ENCODE measurements at places on chromosomes 1 and 21.

DNA sequence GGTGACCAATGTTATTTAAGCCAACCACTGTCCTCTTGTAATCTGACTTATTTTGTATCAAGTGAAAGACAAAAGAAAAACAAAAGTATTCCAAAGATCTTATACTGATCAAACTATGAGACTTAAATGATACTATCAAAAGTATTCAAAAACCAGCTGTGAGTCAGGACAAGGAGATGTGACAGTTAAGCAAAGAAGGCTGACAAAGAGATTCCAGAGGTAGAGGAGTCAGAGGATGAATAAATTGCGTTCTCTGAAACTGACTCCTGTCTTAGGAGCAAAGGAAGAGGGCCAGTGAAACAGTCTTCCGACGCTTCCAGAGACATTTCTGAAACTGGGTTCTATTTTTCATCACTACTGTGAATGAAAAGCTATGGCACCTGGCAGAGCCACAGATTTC lies 20.9 kb downstream of the TMEM50B start:
- no peak for DNase-seq

DNA sequence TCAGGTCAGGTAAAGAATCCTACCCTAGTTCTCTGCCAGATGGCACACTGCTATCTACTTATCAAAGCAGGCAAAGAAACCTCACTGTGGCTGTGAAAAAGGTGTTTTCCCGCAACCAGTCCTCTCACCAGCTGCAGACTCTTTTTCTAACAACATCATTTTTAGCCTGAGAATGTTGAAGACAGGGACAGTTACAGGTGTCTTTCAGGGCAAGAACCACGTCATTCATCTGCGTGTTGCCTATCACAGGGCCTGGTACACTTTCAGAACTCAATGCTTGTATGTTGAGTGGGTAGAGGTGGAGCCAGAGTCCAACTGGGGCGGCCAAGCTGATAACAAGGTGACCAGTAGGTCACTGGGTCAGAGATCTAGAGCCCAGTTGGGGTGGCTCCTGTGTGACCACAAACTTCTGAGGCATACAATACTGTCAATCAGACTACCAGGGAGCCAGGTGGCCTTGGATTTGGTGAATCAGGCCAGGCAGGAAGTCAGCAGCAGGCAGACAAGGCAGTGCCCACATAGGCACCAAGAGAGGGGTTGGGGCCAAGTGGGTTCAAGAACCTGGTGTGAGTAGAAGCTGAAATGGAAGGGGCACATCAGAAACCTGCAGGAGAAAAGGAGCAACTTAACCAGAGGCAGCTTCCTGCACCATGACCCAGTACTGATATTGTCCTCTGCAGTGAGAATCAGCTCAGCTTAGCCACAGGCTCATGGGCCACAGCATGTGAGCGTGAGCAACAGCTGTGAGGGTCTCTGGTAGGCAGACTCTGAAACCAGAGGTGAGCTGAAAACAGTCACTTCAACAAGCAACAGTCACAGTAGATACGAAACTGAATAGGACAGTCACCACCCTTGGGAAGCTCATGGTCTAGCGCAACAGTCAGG lies 123.6 kb downstream of the DTL start:
- DNase-seq: no peak

GRCh38 chr1:24276791-24277190 lies 42.4 kb upstream of the GRHL3 start:
- DNase-seq: no peak

GRCh38 chr1:74467786-74468377 lies 44.5 kb downstream of the LRRC53 start:
- no peak for DNase-seq

DNA sequence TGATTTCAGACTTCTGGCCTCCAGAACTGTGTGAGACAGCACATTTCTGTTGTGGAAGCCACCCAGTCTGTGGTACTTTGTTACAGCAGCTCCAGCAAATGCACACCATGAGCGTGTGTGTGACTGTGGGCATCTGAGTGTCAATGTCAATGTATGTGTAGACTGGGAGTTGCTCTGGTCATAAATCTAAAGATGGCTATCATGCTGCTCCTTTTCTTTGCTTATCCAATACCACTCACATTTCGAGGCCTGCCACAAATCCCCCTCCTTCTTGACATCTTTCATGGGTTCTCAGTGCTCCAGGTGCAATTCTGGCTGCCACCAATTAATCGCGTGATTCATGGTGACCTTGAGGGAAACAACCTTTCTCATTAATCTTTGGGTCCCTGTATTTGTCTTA lies 141.2 kb downstream of the RWDD3 start:
- no peak for DNase-seq

- no peak for DNase-seq
Observed at GRCh38 chr21:14086553-14086952, 124.2 kb downstream of the LIPI start.

GRCh38 chr1:66506991-66507390 lies 27.0 kb upstream of the SGIP1 start:
- no peak for DNase-seq

DNA sequence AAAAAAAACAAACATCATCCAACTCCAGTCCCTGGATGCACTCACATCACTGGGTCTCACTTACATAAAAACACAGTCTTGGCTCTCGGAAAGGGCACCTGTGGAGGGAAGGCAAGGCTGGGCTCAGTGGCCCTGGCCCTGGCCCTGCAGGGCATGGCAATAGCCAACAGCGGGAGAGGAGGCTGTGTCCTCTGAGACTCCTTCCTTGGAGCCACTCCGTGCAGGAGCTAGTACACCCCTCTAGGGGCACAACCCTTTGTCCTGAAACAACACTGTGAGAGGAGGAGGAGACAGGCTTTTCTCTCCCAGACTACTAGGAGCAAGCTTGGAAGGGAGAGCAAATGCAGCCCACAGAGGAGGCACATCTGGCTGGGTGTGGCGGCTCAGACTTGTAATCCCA lies 28.0 kb downstream of the URB1 start:
- no peak for DNase-seq

DNA sequence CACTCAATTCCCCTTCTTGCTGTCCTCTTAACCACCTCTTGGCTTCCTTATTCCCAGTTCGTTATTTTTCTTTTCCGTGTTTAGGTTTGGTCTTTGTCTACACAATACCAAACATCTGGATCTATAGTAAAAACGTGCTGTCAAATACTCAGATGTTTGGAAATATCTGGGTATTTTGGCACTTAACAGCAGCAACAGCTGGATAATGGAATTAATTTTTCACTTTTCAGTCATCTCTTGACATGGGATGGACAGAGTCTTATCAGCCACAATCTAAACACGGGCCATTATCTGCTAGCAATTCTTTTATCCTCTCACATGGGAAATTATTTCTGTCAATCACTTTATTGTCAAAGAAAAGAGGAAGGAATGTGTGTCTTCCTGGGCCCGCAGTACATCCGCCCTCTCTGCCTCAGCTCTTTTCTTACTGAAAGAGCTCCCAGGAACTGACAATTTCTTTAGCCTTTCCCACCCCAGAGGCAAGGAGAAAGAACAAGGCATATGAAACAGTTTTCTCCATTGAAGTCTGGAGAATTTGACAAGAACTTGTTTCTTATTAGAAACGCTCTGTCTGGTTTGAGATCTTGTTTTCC lies 13.4 kb downstream of the NHLH2 start:
- DNase-seq: no peak

DNA sequence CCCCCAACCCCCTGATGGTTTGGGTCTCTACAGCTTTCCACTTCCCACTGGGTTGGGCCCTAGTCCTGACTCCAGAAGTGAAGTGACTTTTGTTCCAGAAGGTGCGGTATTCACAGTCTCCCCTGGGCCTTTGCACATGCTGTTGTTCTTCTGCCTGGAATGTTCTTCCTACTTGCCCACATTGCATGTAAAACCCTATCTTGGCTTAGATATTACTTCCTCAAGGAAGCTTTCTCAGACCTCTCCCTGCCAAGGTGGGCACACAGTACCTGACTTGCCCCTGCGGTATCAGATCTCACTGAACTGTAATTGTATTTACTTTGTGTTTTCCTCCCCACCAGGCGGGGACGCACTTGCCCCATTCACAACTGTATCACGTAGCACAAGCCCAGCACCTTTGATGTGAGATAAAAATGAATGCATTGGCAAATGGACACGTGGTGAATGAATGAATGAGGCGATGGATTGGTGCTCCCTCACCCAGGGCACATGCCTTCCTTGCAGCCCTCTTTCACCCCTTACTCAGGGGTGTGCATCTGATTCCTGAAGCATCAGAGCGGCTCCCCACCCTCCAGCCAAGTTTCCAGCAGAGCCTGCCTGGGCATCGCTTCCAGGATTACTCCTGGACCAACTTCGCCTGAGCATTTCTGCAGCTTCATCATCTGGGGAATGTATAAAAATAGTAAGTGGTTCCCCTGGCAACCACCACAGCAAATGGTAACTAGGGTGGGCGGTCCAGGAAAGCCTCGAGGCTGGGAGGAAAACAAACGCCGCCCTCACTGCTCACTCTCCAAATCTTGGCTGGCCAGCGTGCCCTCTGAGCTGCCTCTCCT lies 19.8 kb downstream of the NENF start:
- no peak for DNase-seq

DNA sequence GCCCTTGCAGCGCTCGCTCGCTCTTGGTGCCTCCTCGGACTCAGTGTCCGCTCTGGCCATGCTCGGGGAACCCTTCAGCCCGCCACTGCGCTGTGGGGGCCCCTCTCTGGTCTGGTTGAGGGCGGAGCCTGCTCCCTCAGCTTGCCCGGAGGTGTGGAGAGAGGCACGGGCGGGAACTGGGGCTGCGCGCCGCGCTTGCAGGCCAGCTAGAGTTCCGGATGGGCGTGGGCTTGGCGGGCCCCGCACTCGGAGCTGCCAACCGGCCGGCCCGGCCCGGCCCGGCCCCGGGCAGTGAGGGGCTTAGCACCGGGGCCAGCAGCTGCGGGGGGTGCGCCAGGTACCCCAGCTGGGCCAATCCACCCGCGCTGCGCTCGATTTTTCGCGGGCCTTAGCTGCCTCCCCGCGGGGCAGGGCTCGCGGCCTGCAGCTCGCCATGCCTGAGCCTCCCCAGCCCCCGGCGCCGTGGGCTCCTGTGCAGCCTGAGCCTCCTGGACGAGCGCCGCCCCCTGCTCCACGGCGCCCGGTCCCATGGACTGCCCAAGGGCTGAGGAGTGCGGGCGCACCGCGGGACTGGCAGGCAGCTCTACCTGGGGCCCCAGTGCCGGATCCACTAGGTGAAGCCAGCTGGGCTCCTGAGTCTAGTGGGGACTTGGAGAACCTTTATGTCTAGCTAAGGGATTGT lies 217.0 kb upstream of the PKN2 start:
- no peak for DNase-seq

DNA sequence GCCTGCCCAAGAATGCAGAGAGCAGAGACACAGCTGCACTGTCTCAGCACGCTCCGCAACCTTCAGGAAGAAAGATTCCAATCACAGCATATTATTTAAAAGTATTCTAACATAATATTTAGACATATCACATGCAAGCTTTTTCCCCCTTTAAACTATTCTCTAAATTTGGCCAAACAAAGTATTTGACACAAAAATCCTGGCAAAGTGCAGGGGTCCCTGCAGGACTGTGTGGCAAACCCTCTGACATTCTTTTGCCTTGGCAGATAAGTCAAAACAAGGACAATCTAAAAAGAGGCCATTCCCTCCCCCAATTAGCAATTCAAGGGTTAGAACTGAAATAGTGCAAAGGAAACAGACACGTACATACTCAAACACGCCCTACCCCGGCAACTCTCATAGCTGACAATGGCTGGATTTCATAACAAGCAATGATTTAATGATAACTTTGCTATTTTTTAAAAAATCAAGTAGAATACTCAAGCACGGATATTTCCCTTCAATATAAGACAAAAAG lies 225.3 kb downstream of the MRPL39 start:
- DNase-seq: no peak

DNA sequence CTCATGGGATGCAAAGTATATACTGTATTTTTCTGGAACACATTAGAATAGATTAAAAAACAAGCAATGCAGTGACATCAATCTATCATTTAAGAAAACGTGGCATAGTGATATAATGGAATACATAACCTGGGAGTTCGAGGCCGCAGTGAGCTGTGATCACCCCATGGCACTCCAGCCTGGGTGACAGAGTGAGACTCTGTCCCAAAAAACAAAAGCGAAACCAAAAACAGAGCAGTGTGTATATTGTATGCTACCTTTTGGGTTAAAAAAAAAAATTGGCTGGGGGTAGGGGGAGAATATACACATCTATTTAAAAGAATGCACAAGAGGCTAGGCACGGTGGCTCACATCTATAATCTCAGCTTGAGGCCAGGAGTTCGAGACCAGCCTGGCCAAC lies 13.5 kb downstream of the SLC2A1 start:
- DNase-seq: no peak

GRCh38 chr1:32486463-32487113 lies 21.7 kb downstream of the ZBTB8B start:
- no peak for DNase-seq

- DNase-seq: no peak
Observed at GRCh38 chr1:199272628-199273086, 633.8 kb downstream of the PTPRC start.

- DNase-seq: no peak
Observed at GRCh38 chr1:34627465-34628240, 127.2 kb upstream of the GJB5 start.

DNA sequence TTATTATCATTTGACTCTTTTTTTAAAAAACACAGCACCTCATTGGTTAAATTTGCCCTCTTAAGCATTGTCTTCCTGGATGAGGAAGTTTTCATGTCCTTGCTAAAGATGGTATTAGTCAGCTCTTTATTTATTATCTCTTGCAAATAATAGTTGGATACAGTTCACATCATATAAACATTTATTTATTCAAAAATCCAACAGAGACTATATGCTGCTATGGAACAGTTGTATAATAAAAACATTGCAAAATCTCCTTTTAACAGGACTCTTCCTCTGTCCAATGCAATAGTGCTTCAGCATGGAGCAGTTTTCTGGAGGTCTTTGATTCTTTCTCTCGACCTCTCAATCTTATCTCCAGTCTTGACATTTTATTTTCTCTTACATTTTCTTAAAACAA lies 49.5 kb upstream of the VCAM1 start:
- DNase-seq: no peak

- DNase-seq: no peak
Observed at GRCh38 chr1:36956570-36956969, 77.7 kb downstream of the GRIK3 start.

GRCh38 chr1:236083650-236084385 lies 18.9 kb upstream of the NID1 start:
- DNase-seq: no peak

GRCh38 chr1:40056519-40057309 lies 16.2 kb downstream of the CAP1 start:
- no peak for DNase-seq

DNA sequence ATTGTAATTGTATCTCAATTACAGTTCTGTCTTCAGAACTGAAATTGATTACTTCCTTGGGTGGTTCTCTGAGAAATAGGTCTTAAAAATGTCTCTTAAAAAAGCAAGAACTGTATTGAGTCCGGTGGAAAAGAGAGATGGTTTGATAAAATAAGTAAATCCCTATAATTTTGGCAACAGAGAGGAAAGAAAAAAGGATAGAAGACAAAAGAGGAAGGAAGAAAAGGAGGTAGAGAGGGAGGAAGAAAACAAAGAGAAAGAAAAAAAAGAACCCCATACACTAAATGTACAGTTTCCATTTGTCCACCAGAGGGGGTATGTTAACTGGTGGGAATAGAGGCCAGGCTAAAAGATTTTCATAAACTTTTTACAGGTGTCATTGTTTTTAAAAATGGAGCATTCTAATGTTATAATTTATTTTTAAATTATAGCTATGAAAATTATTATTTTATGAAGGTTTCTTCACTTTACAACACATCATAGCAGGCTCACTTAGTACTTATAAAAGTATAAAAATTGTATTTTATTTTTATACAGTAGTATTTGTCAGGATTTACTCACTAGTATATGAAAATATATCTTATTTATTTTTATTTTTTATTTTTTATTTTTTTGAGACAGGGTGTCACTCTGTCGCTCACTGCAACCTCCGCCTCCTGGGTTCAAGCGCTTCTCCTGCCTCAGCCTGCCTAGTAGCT lies 2.1 kb upstream of the UBE2T start:
- no peak for DNase-seq

All from stimulated activated CD8-positive, alpha-beta memory T cell treated with anti-CD3 and anti-CD28 coated beads, Interleukin-15, amount 100 ng/mL, for 4 hours (primary cell).